ENCODE measurements at places on chromosomes 12 and 14.

GRCh38 chr12:122099280-122099749, 20.8 kb downstream of the MLXIP start:
- DNase-seq, result no peak

GRCh38 chr12:47317175-47317915, 237.6 kb upstream of the AMIGO2 start:
- DNase-seq, result no peak

GRCh38 chr12:113846883-113847755, 119.0 kb downstream of the RBM19 start:
- DNase-seq, result no peak

GRCh38 chr12:82057770-82058169, 298.6 kb upstream of the PPFIA2 start:
- no peak for DNase-seq

DNA sequence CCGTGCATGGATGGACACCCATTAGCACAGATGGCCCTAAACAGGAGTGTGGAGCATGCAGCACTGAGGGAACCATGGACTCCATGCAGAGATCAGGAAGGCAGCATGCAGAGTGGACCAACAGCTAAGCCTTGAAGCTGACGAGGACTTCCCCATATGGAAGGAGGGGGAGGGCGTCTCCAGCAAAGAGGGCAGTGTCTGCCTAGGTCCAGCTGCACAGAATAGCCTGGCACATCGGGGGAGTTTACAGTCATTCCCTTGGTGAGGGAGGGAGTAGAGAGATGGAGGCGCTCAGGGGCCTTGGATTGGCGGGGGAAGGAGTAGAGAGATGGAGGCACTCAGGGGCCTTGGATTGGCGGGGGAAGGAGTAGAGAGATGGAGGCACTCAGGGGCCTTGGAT, 64.5 kb downstream of the ANKRD9 start:
- DNase-seq, result no peak
